ENCODE measurements at places on chromosomes 4 and X. TPM values are rescaled to one million over a fixed set of nuclear protein-coding genes. Genes with fewer than 3 reads are reported as not detected.

Gene ZNF711
- total RNA-seq = under 0.01 TPM

Gene CXorf65
- not detected for total RNA-seq

Gene SUPT20HL2
- total RNA-seq = not detected

Gene FIP1L1
- 88.3 TPM for total RNA-seq
